Lower leg skin (tissue), 4 donors: ENCODE measurements at places on chromosomes 2 and 18. TPM values are rescaled to one million over a fixed set of nuclear protein-coding genes. Genes with fewer than 3 reads are reported as not detected.

Gene IL1R1
- total RNA-seq, result 45.8 TPM

GRCh38 chr18:42778024-42778423 is 337.5 kb downstream of the RIT2 start:
- no peak for DNase-seq

DNA sequence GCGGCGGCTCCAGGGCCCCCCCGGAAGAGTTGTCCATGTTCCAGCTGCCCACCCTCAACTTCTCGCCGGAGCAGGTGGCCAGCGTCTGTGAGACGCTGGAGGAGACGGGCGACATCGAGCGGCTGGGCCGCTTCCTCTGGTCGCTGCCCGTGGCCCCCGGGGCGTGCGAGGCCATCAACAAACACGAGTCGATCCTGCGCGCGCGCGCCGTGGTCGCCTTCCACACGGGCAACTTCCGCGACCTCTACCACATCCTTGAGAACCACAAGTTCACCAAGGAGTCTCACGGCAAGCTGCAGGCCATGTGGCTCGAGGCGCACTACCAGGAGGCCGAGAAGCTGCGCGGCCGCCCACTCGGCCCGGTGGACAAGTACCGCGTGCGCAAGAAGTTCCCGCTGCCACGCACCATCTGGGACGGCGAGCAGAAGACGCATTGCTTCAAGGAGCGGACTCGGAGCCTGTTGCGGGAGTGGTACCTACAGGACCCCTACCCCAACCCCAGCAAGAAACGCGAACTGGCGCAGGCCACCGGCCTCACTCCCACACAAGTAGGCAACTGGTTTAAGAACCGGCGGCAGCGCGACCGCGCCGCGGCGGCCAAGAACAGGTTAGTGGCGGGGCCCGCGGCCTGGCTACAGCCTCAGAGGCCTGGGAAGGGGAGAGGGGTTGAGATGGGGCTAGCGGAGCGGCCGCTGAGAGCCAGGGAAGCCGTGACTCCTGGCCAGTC is 965 bp downstream of the SIX3 start:
- no peak for DNase-seq

GRCh38 chr2:8524388-8524787 is 157.5 kb upstream of the ID2 start:
- no peak for DNase-seq

Gene OR6B2
- total RNA-seq, result not detected

DNA sequence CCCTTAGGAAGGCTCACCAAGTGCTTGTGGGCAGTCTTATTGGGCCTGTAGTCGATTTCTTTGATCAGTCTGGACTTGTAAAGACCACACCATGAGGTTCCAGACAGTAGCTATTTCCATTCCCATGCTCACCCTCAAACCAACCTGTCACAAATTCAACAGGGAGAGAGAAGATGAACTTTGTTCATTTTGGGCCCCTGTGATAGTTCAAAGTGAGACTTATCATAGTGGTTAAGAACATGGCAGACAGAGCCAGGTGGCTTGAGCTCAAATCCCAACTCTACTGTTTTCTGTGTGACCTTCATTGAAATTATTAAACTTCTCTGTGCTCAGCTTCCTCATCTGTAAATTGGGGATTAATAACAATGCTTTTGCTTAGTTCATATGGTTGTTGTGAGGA is 53.9 kb upstream of the CTLA4 start:
- no peak for DNase-seq

- no peak for DNase-seq
These were observed 337.9 kb upstream of the SLC39A10 start for GRCh38 chr2:195319112-195319460.

DNA sequence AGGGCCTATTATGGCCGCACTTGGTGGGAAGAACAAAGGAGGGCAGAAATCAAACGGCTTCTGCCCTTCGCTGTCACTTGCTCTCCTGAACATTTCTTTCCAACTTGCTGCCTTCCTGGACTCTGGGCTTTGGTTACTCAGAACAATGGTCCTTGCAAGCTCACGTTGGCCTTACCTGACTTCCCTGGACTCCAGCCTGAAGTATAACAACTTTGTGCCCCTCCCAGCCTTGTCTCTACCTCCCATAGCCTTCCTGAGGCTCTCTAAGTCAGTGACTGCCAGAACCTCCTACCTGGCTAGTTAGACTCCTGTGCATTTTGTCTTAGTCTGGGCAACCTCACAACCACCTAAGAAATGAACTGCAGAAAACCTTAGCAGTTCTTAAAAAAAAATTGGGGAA is 30.2 kb upstream of the ITPRID2 start:
- no peak for DNase-seq

Gene GATA6
- 5.0 TPM for total RNA-seq

DNA sequence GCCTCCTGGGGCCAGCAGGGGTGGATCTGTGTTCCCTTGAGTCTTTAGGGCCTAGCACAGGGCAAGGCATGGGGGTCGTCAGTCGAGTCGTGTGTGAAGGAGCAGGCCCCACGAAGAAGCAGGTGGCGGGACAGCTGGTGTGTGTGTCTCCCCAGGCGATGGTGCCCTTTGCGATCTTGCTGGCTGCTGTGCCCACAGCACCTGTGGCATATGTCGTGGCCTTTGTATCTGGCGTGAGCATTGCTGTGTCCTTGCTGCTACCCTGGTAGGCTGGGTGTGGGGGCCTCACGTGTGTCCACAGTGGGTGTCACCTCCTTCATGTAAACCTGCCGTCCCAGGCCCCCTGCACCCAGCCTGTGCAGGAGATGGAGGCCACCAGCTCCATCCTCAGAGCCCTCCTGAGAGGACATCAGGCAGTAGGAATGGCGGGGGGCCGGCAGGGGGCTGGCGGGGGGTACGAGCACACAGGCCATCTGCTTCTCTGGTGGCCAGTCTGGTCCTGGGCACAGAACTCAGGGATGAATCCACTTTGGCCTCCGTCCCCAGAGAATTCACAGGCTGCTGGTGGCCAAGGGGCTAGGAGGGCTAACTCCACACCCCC is 13.2 kb downstream of the MFSD2B start:
- DNase-seq, result no peak

GRCh38 chr2:70132244-70133126 is 45.2 kb downstream of the PCBP1 start:
- no peak for DNase-seq

DNA sequence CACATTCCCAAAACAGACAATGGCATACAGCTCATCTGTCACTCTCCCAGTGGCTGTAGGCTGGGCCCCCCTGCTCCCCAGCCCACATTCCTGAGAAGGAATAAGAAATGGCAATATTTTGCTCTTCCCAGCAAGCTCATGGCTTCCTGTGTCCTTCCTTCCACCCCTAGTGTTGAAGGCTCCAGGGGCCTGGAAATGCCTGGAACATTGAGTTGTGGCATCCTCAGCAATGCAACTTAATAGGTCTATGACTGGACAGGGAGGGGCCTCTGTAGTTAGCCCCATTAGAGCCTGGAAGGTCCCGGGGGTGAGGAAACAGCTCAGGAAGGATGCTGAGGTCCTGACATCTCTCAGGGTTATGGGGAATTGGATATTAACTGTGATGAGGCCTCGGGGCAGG is 3.3 kb downstream of the KIF3C start:
- DNase-seq, result no peak

DNA sequence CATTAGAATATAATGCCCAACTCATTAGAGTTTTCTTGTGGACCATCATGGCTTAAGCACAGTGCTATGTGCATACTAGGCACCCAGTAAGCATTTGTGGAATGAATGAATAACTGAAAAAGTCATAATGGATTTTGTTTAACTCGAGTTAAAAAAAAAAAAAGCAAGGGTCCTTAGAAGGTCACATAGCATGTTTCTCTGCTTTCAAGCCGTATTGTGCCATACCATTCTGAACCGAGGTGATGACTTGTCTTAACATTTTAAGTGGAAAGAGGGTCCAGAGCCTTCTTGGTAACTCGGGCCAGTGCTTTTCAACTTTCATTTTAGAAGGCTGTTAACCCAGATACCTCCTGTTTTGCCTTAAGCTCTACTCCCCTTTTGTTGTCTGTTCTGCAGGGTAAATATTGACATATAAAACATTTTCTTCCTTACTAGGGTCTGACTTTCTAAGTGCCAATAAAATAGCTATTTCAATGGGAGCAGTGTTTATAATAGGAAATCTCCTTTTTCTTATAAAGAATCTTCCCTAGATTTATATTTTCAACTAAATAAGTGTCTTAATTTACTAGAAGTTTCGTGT is 787 bp upstream of the ADGRF3 start:
- no peak for DNase-seq

DNA sequence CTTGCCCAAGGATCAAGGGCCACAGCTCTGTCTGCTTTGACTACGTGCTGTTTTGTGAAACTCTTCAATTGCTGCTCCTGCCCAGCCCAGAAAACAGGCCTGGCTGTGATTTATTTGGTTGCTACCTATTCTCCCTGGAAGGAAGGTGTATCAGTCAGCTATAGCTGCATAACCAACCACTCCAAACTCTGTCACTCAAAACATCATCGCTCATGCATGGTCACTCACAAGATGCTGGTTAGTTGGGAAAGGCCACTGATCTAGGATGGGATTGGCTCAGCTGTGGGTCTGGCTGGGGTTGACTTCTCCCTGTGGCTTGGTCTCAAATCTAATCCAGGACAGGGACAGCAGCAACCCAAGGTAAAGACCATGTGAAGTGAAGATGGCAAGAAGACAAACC is 14.6 kb downstream of the TEX51 start:
- peak; percentile 50 for DNase-seq

Gene MAP4K4
- 25.7 TPM for total RNA-seq

DNA sequence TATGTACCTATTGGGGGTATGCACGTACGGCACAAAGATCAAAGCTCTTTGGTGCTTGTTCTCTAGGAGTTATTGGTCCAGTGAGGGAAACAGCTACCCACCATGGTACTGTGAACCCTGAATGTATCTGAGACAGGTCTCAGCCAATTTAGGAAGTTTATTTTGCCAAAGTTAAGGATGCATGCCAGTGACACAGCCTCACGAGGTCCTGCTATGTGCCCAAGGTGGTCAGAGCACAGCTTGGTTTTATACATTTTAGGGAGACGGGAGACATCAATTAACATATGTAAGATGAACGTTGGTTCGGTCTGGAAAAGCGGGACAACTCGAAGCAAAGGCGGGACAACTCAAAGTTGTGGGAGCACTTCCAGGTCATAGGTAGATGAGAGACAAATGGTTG is 75.8 kb downstream of the SOWAHC start:
- DNase-seq, result peak; percentile 36

DNA sequence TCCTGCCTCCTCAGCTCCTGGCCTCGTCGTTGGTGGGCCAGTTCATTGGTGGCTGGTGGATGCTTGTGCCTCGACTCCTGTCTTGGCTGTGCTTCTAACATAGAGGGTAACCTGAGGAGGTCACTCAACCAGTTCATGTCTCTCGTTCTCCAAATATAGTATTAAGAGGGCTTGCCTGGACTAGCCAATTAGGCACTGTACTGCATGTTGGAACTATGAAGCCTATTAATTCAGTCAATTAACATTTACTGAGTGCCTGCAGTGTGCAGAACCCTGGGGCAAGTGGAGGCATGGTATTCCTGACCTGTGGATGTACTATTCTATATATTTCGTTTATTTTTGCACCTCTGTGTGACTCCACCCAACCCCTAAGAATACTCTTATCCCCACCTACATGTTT is 89.9 kb upstream of the PELI1 start:
- DNase-seq, result no peak

DNA sequence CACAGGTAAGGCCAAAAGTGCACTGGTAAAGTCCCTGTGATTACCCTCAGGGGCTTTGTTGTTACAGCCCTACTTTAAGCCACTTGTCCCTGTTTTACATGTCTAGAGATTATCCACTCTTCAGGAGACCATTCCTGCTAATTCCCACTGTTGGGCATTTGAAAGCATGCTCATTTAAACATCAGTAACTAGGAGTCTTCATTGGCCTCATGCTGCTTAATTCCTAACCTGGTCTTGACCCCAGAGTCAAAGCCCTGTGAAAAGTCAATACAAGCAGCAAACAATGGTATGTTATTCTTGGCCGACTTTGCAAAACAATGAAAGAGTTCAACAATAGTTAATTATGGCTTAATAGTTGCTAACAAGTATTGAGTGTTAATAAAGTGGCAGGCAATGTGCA is 23.2 kb downstream of the AFF3 start:
- no peak for DNase-seq

Gene DYNC1I2
- total RNA-seq, result 83.0 TPM

Gene FAM237A
- not detected for total RNA-seq

DNA sequence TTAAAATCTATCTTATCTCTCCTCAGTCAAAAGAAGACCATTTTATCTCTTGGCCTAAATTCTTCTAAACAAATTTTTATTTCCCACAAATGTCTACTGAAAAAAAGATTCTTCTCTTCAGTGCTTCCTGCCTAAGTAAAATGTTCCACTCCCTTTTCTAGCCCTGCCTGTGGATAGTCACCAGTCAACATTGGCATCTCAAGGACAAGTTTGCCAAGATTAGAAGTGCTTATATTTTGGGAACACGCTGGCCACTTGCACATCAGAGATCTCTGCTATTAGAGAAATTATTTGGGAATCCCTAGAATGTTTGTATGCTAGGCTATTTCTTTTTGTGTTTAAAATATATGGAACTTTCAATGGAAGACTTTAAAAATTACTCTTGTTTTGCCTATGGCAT is 758.2 kb upstream of the CDH7 start:
- DNase-seq, result no peak

DNA sequence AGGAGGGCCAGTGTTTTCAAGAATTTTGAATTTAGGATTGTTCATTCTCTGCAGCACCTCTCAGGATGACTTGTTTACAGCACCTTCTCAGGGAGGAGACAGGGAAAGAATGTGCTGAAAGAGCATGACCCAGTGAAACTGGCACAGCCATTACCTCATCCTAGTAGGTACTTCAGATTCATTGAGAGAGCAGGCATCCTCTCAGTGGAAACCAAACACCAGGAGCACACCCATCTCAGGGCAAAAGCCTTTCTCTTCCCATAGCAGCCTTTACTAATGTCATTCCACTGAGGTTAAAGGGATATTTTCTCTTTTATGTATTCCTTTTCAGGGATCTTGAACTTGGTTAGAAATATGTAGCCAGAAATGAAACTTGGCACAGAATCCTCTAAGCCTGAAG is 2.6 kb downstream of the MAP2 start:
- no peak for DNase-seq

DNA sequence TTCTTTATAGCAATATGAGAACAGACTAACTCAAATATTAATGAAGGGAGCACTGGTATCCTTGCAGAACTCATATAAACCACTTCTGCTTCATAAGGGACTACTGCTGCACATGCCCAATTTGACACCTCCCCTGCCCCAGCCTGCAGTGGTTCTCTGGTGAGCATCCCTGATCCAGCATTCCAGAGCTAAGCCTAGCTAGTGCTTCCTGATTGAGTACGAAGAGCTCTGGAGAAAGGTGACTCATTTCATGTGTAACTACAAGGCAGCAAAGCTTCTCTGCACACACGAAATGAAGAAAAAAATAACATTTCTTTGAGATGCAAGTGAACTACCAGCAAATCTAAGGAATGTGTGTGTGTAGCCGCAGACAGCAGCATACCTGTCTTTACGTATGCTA is 22.8 kb upstream of the ADNP2 start:
- no peak for DNase-seq

GRCh38 chr2:100935372-100935752 is 66.7 kb upstream of the RPL31 start:
- DNase-seq, result no peak

- DNase-seq, result no peak
These were observed 47.6 kb upstream of the FAHD2A start for GRCh38 chr2:95354925-95355324.

Gene HMSD
- total RNA-seq, result not detected

Gene SLC14A1
- total RNA-seq, result 0.59 TPM

Gene CRYGD
- not detected for total RNA-seq
